ENCODE measurements at places on chromosomes 11 and 22. TPM values are rescaled to one million over a fixed set of nuclear protein-coding genes. Genes with fewer than 3 reads are reported as not detected.

The LRRC56 gene
- 1.0 TPM for total RNA-seq

The APOL2 gene
- 65.8 TPM for total RNA-seq

The LZTR1 gene
- 12.6 TPM for total RNA-seq

The ACO2 gene
- total RNA-seq: 49.3 TPM

The MRGPRX4 gene
- total RNA-seq: not detected

The TYR gene
- not detected for total RNA-seq

The TRIM6 gene
- 8.3 TPM for total RNA-seq

The OR5B3 gene
- not detected for total RNA-seq

The MS4A7 gene
- total RNA-seq: not detected
